M059J (cell line): ENCODE measurements at places on chromosomes 6 and 20.

DNA sequence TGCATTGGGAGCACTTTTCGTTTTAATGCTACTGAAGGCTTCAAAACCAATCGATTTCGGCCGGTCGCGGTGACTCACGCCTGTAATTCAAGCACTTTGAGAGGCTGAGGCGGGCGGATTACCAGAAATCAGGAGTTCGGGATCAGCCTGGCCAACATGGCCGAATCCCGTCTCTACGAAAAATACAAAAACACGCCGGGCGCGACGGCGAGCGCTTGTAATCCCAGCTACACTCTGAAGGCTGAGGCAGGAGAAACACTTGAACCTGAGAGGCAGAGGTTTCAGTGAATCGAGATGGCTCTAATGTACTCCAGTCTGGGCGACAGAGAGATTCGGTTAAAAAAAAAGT, 58.4 kb downstream of the TRIM38 start:
- DNase-seq, result peak; percentile 84

- DNase-seq, result peak; percentile 15
These were observed 143.0 kb downstream of the SAMD5 start for GRCh38 chr6:147651249-147652063.

DNA sequence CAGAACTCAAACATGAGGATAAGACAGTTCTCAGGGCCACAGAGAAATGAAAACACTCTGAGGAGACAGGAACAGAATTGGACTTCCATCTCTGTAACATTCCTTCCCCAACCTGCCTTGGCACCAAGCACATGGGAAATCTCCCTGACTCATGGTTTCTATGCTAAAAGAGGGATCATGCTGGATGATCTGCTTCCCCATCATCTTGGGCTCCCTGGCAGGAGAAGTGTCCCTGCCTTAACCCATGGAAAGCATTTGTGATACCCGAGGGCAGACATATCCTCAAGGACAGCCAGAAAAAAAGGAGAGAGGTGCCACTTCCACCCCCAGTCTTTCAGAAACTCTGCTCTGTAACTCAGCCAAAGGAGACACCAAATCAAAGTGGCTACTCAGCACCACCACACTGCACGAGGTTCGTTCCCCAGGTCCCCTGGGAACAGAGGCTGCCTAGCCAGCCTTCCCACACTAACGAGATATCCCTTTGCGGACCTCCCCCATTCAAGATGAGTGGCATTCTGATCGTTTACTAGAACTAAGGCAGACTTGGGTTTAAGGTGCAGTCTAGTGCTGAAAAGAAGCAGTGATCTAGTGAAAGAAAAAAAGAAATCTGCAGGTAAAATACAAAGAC, 34.8 kb downstream of the BLOC1S5 start:
- DNase-seq, result no peak

GRCh38 chr6:10564975-10565673, 44.0 kb downstream of the GCNT2 start:
- DNase-seq, result no peak

- DNase-seq, result peak; percentile 80
These were observed 4.3 kb downstream of the REV3L start for GRCh38 chr6:111478749-111479148.

DNA sequence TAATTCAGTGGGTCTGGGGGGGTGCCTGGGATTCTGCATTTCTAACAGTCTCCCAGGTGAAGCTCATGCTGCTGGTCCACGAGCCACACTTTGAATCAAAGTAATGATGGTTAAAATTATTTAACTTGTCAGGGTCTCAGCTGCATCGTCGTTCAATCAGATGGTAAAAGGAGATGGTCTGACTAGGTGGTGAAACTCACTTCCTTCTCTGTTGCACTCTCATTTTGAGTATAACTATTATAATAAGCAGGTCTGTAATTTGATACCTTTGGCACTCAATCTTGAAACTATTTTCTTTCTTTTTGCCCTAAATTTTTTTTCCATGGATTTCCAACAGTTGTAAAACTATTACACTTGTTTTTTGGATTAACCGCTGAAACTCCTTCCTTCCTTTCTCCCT, 292.5 kb downstream of the FARS2 start:
- DNase-seq, result no peak

DNA sequence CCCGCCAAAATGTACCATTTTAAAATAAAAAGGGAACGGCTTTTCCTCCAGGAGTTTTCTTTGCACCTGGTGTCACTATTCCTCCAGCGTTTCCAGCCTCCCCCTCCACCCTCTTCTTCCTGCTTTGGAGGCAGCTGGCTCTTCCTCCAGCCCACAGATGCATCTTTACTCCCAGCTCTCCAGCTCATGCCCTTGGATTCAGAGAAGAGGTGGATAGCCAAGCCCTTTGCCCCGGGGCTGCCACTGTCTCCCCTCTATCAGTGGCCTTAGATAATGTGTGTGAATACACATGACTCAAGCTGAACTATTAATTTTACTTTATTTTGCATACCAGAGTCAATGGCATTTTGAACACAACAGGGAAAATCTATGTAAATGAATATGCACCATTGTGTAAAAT, 15.3 kb upstream of the CDH4 start:
- no peak for DNase-seq

DNA sequence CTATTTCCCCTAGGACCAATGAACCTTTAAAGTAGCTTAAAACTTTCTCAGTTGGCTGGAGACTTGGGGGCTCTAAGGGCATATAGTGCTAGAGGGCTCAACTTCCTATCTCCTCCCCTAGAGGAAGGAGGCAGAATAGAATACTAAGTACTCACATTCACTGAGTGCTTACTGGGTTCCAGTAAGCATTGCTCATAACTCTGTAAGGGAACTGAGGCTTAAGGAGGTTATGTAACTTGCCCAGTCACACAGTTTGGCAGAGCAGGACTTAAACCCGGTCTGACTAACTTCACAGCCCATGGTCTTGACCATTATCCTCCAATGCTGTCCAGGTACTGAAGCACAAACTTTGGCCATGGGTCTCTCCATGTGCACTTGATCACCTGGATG, 12.5 kb downstream of the SESN1 start:
- peak; percentile 48 for DNase-seq

- no peak for DNase-seq
These were observed 72.0 kb downstream of the GMDS start for GRCh38 chr6:2173203-2173961.
